Ascending aorta (tissue), 2 donors: ENCODE measurements at places on chromosomes 12 and 14. TPM values are rescaled to one million over a fixed set of nuclear protein-coding genes. Genes with fewer than 3 reads are reported as not detected.

Gene RNASE3
- not detected for total RNA-seq

Gene SLC2A13
- 23.5 TPM for total RNA-seq

Gene MAP3K12
- 20.8 TPM for total RNA-seq

Gene FBXO33
- 14.5 TPM for total RNA-seq

Gene CAPZA3
- total RNA-seq: not detected

Gene DIO2
- 17.8 TPM for total RNA-seq

Gene FGD4
- 47.5 TPM for total RNA-seq

- no peak overlapping the region for H3K4me3 ChIP-seq
- no peak for DNase-seq
- no peaks in the 10 kb centered on the region for H3K27me3 ChIP-seq
- no peaks in the 10 kb centered on the region for H3K36me3 ChIP-seq
- H3K4me1 ChIP-seq: no peaks in the 10 kb centered on the region
- no peak overlapping the region for H3K27ac ChIP-seq
Observed at GRCh38 chr12:4794491-4794890, 74.3 kb downstream of the GALNT8 start.

DNA sequence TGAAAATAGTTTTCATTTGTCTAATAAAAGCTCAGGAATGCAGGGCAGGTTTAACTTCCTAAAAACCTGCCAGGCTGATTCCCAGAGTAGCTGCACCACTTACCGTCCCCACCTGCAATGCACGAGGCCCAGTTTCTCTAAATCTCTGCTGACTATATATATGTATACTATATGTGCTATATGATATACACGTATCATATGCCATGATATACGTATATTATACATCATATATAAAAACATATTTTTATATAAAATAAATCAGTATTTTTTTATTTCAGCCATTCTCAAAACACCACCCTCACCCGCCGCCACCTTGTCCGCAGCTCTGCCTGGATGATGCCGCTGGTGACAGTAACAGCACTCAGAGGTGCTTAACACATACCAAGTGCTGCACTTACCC, 2.3 kb downstream of the ANKLE2 start:
- H3K27me3 ChIP-seq: no peaks in the 10 kb centered on the region
- H3K27ac ChIP-seq: peak overlapping the region; percentile 95
- DNase-seq: no peak

DNA sequence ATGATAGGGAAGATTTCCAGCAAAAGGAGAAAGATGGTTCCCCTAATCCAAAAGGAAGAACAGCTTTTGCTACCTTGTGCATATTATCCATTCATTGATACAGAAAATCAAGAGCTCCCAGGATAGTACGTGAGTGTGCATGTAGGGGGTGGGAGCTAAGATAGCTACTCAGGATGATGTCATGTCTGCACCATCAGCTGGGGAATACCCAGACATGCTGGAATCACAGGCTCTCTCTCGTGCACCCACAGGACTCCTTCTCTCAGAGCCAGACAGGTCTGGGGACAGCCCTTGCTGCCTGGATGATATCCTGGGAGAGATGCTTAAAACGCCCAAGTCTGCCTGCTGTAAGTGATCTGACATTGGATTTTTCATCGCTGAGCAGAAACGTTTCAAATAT, 38.9 kb downstream of the FOXN3 start:
- H3K36me3 ChIP-seq: no peaks in the 10 kb centered on the region
- no peaks in the 10 kb centered on the region for H3K27me3 ChIP-seq
- H3K4me1 ChIP-seq: no peaks in the 10 kb centered on the region

- H3K4me3 ChIP-seq: peak overlapping the region; percentile 61
- H3K4me1 ChIP-seq: peaks cover 3% of the 10 kb centered on the region
- H3K36me3 ChIP-seq: no peaks in the 10 kb centered on the region
- DNase-seq: peak; percentile 89
Observed at GRCh38 chr12:52873832-52874572, 25.2 kb upstream of the KRT78 start.

GRCh38 chr12:52519826-52520662, at the start of gene KRT5:
TSS of gene KRT5 (minus strand) at chr12:52520394. CDS start at chr12:52520296, 98 bp downstream.
- H3K27ac ChIP-seq: no peak within 1 kb of the TSS
- no peak for DNase-seq
- no peaks in the 10 kb centered on the region for H3K4me1 ChIP-seq
- H3K36me3 ChIP-seq: no peaks in the 10 kb centered on the region
- H3K4me3 ChIP-seq: no peak within 1 kb of the TSS
- H3K27me3 ChIP-seq: no peaks in the 10 kb centered on the region

- H3K27ac ChIP-seq: no peak overlapping the region
- H3K4me1 ChIP-seq: no peaks in the 10 kb centered on the region
- H3K27me3 ChIP-seq: no peaks in the 10 kb centered on the region
- H3K36me3 ChIP-seq: no peaks in the 10 kb centered on the region
- no peak for DNase-seq
Observed at GRCh38 chr12:38744041-38744440, 161.3 kb downstream of the CPNE8 start.

- no peaks in the 10 kb centered on the region for H3K27me3 ChIP-seq
- H3K27ac ChIP-seq: no peak overlapping the region
- no peak overlapping the region for H3K4me3 ChIP-seq
- DNase-seq: no peak
- H3K4me1 ChIP-seq: no peaks in the 10 kb centered on the region
- no peaks in the 10 kb centered on the region for H3K36me3 ChIP-seq
Observed at GRCh38 chr12:90899456-90900182, 55.4 kb downstream of the CCER1 start.

DNA sequence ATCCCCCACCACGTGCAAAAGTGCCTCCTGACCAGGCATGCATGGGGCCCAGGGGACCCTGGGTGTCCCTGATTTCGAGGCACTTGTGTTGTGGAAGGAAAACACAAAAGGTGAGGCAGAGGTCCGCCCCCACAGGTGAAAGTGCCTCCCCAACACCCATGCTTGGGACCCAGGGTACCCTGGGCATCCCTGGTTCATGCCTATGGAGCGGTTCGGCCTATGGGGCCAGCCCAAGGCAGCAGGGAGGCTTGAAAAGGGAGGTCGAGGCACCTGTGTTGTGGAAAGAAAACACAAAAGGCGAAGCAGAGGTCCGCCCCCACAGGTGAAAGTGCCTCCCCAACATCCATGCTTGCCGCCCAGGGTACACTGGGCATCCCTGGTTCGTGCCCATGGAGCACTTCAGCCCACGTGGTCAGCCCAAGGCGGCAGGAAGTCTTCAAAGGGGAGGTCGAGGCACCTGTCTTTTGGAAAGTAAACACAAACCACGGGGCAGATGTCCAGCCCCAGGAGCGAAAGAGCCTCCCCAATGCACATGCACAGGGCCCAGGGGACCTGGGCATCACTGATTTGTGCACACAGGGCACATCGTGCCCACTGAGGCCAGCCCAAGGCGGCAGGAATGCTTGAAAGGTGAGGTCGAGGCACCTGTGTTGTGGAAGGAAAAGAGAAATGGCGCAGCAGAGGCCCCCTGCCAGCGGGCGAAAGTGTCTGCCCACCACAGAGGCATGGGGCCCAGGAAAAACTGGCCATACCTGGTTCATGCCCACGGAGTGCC, 375.5 kb downstream of the ALG10 start:
- H3K27me3 ChIP-seq: no peaks in the 10 kb centered on the region
- no peaks in the 10 kb centered on the region for H3K4me1 ChIP-seq
- peak; percentile 51 for DNase-seq
- H3K27ac ChIP-seq: no peak overlapping the region

DNA sequence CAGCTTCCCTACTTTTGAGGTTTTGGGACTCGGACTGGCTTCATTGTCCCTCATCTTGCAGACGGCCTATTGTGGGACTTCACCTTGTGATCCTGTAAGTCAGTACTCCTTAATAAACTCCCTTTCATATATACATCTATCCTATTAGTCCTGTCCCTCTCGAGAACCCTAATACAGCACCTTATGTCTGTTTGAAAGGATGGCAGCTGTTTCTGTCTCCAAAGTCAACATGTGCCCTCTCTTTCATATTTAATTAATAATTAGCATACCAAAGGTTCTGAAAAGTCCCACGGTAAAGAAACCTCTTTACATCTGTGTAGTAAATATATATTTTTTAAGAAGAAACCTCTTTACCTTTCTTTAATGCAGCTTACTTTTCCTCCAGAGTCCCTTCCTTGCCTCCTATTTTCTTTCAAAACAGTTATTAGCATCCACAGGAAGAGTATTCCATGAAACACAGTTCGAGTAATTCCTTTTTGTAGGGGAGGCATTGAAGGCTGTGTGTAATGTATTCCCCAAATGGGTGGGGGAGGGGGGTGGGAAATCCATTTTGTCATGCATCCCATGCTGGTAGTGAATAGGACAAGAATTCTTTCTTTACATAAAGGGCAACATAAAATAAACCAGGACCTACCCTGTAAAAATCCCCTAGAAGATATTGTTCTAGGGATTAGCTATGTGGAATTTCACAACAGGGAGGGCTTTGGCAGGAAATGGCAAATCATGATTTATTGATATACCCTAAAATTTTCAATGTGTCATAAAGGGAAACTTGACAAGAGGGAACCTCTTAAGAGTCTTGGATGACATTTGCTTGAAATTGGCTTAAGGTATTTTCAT, 241.5 kb downstream of the SUDS3 start:
- no peaks in the 10 kb centered on the region for H3K36me3 ChIP-seq
- H3K4me1 ChIP-seq: no peaks in the 10 kb centered on the region
- no peak overlapping the region for H3K4me3 ChIP-seq
- no peak for DNase-seq

- H3K4me1 ChIP-seq: peaks cover 5% of the 10 kb centered on the region
- peaks cover 4% of the 10 kb centered on the region for H3K27me3 ChIP-seq
- no peak overlapping the region for H3K27ac ChIP-seq
- peak overlapping the region; percentile 81 for H3K4me3 ChIP-seq
- H3K36me3 ChIP-seq: no peaks in the 10 kb centered on the region
Observed at GRCh38 chr14:74258764-74259035, 19.5 kb downstream of the VSX2 start.

- peaks cover 10% of the 10 kb centered on the region for H3K4me1 ChIP-seq
- DNase-seq: peak; percentile 28
- peak overlapping the region; percentile 38 for H3K4me3 ChIP-seq
Observed at GRCh38 chr12:105562199-105562971, 231.9 kb downstream of the C12orf75 start.

- H3K4me1 ChIP-seq: peaks cover 7% of the 10 kb centered on the region
- peak overlapping the region; percentile 96 for H3K27ac ChIP-seq
- DNase-seq: no peak
- peaks cover 4% of the 10 kb centered on the region for H3K36me3 ChIP-seq
- H3K4me3 ChIP-seq: no peak overlapping the region
Observed at GRCh38 chr14:64115401-64115800, 178.8 kb downstream of the ESR2 start.

GRCh38 chr12:42385326-42385841, 59.4 kb downstream of the PPHLN1 start:
- no peak for DNase-seq
- H3K4me3 ChIP-seq: no peak overlapping the region
- no peaks in the 10 kb centered on the region for H3K27me3 ChIP-seq
- H3K27ac ChIP-seq: no peak overlapping the region
- H3K4me1 ChIP-seq: no peaks in the 10 kb centered on the region

GRCh38 chr12:13707829-13708228, 273.6 kb downstream of the GRIN2B start:
- no peak overlapping the region for H3K27ac ChIP-seq
- H3K4me3 ChIP-seq: no peak overlapping the region
- H3K36me3 ChIP-seq: no peaks in the 10 kb centered on the region

DNA sequence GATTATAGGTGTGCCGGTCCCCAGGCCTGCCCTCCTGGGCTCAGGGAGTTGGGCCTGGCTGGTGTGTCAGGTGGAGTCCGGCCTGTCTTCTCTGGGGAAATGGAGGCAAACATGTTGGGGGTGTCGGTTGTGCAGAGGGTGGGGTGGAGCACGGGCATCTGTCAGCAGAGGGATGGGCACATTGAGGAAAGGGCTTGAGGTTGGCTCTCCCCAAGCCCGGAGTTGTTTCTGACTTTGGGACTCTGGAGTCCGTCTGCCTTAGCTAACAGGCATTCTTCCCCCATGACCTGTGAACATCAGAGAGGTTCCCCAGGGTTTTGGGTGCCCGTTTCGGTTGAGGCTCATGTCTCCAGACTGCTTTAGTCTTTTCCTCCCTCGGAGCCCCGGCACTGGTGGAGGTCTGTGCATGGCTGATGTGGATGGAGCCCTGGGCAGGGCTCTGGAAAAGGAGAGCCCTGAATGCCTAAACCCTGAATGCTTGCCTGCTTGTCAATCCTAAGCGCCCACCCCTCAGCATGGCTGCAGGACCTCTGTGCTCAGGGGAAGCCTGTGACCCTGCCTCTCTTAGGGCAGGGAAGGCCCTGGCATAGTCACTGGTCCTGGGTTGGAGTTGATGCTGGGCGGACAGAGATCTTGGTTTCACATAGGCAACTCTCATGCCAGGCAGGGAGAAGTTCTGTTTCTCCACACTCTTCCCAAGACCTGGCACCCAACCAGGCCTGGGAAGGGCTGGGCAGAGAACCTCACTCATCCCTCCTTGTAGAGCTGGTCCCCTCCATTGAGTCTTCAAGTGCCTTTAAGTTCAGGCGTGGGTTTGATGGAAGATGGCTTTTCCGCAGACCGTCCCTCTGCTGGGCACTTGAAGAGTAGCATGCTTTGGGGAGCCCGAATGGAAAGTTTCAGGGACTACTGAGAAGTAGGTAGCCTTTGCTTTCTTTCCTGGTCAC, 12.9 kb downstream of the NYNRIN start:
- no peak overlapping the region for H3K27ac ChIP-seq
- H3K36me3 ChIP-seq: peaks cover 42% of the 10 kb centered on the region
- no peak for DNase-seq
- no peak overlapping the region for H3K4me3 ChIP-seq
- no peaks in the 10 kb centered on the region for H3K27me3 ChIP-seq
